ENCODE measurements at places on chromosomes 12 and 14. TPM values are rescaled to one million over a fixed set of nuclear protein-coding genes. Genes with fewer than 3 reads are reported as not detected.
A peak's percentile ranks its signal among the peaks of the same experiment; 100 is the strongest.

DNA sequence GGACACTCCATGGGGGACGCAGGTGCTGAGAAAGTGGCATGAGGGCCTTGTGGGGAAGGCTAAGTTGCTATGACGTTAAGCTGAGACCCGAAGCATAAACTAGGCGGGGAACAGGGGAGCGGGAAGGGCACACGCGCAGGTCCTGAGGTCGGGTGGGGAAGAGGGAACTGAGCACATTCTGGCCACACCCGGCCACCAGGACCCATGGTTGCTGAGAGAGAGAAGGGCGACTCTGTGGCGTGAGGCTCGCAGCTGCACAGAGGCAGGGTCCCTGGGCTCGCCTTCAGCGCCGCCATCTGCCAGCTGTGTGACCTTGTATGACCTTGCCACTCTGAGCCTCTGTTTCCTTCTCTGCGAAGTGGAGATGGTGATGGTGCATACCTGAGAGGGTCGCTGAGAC is 182.5 kb downstream of the PHETA1 start:
- DNase-seq, result no peak

DNA sequence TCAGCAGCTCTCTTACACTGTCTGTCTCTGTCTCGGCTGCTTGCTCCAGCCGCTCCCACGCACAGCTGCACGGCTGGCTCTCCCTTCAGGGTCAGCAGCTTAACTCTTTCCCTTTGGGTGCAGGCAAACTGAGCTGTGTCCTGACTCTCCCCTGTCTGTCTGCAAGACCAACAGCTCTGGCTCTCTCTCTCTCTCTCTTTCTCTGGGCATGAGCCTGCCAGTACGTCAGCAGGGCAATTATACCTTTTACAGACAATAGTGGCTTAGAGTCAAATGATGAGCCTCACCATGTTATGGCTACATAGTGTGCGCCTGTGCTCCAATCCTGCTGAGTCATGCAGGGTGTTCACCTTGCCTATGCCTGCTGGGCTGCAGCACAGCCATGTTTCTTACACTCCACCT is 120.5 kb upstream of the DDHD1 start:
- no peak for DNase-seq

DNA sequence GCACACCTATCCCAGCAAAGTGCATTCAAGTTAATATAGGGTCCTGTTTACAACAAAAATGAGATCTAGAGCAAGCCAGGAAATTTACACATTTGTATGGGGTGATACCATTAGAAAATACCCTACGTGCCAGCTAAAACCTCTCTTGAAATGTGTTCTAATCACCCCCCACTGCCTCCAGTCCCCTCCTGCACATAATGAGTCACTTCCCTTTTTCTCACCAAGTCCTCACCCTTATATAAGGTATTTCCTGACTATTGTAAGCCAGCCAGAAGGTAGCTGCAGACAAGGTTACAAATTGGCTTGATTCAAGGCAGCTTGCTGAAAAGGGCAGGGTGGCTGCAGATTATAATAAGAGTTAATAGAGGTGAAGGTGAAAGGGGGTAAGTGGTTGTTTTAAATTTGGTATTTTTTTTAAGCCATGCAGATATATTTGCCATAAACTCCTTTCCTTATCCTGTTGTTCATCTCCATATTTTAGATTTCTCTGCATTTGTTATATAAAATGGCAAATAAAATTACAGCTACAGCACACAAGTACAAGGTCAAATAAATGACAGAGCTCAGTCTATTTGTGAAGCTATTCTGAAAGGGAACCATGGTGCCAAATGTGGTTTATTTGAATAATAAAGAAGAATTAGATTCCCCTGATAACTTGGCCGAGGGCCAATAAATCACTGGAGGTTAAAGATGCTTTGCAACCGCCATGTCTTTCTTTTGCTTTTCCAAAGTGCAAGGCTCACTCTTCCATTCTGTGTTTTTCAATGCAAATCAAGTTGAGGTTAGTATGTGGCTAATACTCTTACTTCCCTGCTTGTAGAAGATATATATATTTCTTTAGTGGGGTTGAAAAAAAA is 385.9 kb downstream of the EGLN3 start:
- no peak for DNase-seq

GRCh38 chr14:65483647-65484046 is 71.1 kb downstream of the FUT8 start:
- no peak for DNase-seq

DNA sequence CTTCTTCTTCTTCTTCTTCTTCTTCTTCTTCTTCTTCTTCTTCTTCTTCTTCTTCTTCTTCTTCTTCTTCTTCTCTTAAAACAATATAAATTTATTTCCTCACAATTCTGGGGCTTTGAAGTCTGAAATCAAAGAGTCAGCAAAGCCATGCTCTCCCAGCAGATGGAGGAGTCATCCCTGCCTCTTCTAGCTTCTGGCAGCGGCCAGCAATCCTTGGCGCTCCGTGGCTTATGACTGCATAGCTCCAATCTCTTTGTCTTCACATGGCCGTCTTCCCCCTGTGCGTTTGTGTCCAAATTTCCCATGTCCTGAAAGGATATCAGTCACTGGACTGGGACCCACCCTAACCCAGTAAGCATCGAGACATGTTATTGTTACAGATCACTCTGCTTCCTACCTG is 22.9 kb downstream of the KCNA1 start:
- no peak for DNase-seq

GRCh38 chr12:64780531-64781279 is 21.5 kb upstream of the GNS start:
- DNase-seq, result peak; percentile 83

DNA sequence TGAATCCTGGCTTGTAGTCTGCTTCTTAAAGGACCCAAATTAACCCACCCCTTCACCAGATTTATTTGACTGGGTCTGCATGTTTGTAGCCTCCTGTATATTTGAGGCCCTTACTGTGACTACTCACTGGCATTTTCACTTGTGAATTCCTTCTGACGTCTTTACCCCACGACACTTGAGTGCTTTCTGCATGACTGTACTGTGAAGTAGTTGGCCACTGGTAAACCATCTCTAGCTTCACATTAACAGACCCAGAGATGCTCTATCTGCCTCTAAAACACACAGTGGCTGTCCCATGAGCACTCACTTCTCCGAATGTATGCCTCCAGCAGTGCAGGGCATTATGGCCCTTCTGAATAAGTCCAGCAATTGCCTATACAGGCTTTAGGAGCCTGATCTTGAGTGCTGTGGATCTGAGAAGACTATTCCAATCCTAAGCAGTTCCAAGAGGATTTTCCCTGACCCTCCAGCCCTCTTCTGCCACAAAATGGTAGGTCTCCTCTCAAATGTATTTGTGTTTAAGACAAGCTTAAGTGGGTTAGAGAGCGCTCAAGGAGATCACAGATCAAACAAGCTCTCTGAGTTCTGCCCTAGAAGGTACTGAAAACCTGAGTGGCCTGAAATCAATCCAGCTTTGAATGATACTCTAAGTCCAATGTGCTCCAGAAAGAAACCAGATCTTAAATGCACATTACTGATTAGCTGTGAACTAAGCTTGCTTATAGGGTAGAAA is 534.7 kb downstream of the RPS29 start:
- peak; percentile 74 for DNase-seq

DNA sequence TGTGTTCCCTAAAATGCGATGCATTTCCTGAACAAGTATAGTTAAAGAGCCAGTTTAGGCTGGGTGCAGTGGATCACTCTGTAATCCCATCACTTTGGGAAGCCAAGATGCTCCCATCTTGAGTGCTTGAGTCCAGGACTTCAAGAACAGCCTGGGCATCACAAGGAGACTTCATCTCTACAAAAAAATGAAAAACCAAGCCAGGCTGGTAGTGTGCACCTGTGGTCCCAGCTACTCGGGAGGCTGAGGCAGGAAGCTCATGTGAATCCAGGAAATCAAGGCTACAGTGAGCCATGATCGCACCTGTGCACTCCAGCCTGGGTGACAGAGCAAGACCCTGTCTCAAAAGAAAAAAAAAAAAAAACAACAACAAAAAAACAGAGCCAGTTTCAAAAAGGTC is 26.3 kb downstream of the HECTD1 start:
- no peak for DNase-seq

DNA sequence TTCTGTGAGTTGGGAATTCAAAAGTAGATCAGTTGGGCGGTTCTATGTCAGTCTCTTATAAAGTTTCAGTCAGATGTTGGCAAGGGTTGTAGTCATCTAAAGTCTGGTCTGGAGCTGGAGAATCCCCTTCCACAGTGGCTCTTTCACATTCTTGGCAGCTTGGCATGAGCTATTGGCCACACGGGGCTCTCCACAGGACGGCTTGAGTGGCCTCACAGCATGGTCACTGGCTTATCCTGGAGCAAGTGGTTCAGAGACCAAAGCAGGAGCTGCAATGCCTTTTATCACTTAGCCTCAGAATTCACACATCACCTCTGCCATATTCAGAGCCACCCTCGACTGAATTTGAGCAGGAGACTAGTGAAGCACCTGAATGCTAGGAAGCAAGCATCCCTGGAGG is 7.1 kb upstream of the KICS2 start:
- no peak for DNase-seq

- no peak for DNase-seq
Observed at GRCh38 chr14:34424488-34424887, 37.6 kb downstream of the SPTSSA start.

GRCh38 chr12:93645702-93646101 is 31.5 kb upstream of the CRADD start:
- DNase-seq, result no peak

GRCh38 chr14:100626614-100627013 is 39.4 kb upstream of the BEGAIN start:
- no peak for DNase-seq

GRCh38 chr14:58944968-58945356 is 243.5 kb upstream of the DAAM1 start:
- DNase-seq, result no peak

DNA sequence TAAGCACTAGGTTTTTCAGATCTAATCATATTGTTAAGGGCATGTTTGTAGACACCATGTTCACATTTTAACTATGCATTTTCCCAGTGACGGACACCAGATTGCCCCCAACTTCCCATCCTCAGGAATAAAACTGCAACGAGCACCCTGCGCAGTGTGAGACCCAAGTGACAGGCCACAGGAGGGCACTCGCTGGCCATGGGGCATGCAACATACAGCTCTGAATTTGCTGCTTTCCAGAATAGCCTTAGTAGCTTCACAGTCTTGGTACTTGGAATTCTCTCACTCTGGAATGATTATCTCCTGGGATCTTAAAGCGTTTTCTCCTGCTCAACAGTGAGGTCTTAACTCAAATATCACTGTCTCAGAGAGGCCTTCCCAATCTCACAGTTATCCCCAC is 972 bp upstream of the DDX47 start:
- no peak for DNase-seq

- DNase-seq, result no peak
Observed at GRCh38 chr12:100545092-100545491, 28.4 kb upstream of the GAS2L3 start.

DNA sequence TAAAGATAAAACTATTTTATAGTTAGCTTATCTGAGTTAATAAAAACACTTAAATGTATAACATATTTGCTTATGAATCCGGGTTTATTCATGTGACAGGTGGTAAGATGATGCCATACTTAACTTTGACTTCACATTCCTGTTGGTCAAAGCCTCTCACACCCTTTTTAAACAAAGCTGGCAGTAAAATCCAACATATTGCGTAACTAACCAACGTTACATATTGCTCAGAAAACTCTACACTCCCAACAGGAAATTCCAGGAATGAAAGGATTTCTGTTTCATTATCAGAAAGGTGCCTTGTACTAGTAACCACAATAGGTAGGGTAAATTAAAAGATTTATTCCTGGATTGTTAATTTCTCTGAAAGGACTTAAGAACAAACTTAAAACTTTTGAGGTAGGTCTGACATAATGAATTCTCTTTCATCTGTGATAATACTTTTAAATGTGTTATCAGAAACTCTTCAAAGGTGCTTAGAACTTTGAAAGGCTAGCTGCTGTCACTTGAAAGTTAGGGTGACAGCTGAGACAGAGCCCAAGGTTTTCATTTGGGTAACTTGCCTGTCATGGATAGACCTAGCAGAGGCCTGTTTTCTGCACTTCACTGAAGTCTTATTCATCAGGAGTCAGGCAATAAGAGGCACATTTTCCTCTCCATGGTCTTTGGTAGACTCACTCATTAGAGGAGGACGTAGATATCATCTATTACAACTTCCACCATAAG is 23.8 kb upstream of the CATSPERB start:
- DNase-seq, result no peak

DNA sequence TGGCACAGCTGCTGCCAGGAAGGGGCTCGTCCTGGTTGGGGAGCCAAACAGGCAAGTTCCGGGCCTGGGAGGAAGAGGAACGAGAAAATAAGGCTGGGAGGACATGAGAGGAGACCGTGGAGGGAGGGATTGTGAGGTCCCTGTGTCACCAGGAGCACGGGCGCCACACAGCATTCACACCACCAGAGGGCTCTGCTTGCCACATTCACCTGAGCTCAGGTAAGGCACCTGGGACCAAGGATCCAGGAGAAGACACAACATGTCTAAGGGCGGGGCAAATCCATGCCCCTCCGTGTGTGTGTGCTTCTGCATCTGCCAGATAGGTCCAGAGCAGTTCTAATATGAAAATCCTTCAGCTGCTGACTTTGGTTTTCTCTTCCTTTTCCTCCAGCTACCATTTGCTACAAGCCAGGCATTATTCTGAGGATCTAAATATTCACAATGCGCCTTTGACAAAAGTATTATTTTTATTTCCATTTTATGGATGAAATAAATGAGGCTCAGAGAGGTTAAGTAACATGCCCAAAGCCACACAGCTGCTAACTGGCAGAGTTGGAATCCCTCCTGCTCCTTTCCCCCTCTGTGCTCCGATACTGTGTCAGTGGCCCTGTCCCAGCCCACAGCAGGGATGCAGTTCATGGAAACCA is 14.6 kb downstream of the RAPGEF3 start:
- DNase-seq, result peak; percentile 89

DNA sequence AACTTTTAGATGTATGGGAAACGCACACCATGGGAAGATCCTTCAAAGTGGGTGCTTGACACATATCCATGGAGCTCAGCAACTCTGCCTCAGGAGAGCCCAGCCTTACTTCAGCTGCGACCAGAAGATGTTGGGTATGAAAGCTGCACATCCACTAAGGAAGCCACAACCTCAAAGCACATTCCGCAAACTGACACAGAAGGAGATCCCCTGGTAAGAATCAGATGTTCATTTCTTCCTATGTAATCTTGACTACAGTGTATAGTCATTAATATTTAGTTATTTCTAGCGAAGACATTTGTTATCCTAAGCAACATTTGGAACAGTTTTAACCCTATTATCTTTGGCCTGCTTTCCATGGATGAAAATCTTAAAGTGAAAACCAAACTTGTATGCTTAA is 374.2 kb downstream of the NAV3 start:
- no peak for DNase-seq

The PIWIL1 gene
- 0.67 TPM for total RNA-seq

The CBLN3 gene
- 1.8 TPM for total RNA-seq

The PLEK2 gene
- total RNA-seq, result 75.2 TPM

The NRDE2 gene
- 38.7 TPM for total RNA-seq

The FGF6 gene
- not detected for total RNA-seq

The SAMD4A gene
- total RNA-seq, result 14.0 TPM

The MDM2 gene
- total RNA-seq, result 56.7 TPM

The ZNF10 gene
- total RNA-seq, result 27.8 TPM

The CPNE8 gene
- total RNA-seq, result 25.2 TPM

The TOMM20L gene
- total RNA-seq, result not detected

The KIF26A gene
- 3.3 TPM for total RNA-seq

The TCP11L2 gene
- total RNA-seq, result 72.3 TPM

The TDRD9 gene
- total RNA-seq, result 85.1 TPM

The PPFIA2 gene
- 2.0 TPM for total RNA-seq

The C14orf180 gene
- 1.5 TPM for total RNA-seq
